ENCODE measurements at places on chromosomes 13 and 19. TPM values are rescaled to one million over a fixed set of nuclear protein-coding genes. Genes with fewer than 3 reads are reported as not detected.
A peak's percentile ranks its signal among the peaks of the same experiment; 100 is the strongest.

DNA sequence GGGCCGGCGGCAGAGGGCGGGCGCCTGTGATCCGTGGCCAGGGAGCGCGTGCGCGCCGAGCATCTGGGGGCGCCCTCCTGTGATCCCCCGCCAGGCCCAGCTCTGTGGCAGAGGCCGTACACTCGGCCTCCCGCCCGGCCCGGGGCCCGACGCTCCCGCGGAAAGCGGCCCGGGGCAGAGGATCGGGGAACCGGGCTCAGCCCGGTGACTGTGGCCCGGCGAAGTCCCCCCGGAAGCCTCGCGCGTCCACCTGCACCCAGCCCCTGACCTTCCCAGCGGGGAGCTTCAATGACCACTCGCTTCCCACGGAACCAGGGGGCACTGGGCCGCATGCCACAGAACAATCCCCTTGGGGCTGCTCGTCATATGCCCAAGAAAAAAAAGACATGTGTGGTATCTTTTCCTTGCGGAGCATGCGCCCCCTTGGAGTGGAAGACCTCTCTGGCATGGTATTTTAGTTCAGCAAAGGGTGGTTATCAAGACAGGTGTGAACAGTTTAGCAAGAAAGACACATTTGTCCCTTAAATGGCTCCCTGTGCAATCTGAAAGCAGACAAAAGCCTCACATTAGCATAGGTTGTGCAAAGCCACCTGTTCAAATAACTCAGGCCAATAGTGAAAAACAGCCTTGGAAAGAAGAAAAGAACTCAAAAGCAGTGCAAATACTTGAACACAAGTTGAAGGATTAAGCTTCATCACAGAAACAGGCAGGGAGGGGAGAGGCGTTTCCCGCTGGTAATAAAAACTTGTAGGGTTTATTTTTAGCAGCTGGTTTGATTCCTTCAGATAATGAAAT is 290.9 kb upstream of the SOX21 start:
- no peaks in the 10 kb centered on the region for H3K36me3 ChIP-seq
- no peak overlapping the region for H3K4me3 ChIP-seq
- no peak for DNase-seq
- no peak overlapping the region for H3K27ac ChIP-seq
- peaks cover 6% of the 10 kb centered on the region for H3K27me3 ChIP-seq

GRCh38 chr19:803099-803561 is 5.9 kb downstream of the PTBP1 start:
- peaks cover 49% of the 10 kb centered on the region for H3K4me1 ChIP-seq
- DNase-seq = no peak
- no peaks in the 10 kb centered on the region for H3K27me3 ChIP-seq
- H3K36me3 ChIP-seq = peaks cover 55% of the 10 kb centered on the region

DNA sequence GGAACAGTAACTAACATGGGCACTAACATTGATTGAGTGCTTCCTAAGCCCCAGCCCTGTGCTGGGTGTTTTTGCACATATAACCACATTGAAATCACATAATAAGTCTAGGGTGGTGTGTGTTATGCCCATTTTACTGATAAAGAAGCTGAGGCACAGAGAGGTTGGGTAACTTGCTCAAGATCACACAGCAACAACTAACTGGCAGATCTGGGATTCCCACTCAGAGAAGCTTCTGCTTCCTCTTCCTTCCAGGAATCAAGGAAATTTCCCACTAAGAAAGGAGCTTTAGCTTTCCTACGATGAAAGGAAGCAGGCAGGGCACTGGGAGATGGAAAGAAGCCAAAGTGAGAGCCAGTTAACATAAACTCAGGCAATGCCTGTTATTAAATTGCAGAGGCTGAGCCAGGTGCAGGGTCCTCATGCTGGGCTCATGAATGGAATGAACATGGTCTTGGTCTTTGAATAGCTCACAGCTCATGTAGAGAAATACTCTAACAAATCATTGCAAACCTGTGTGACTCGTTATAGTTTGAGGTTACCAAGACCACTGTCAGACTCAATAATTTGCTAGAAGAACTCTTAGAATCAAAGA is 10.1 kb downstream of the SSC5D start:
- H3K27me3 ChIP-seq = no peaks in the 10 kb centered on the region
- H3K36me3 ChIP-seq = no peaks in the 10 kb centered on the region
- peaks cover 5% of the 10 kb centered on the region for H3K4me1 ChIP-seq
- no peak overlapping the region for H3K27ac ChIP-seq
- no peak for DNase-seq

GRCh38 chr13:20833900-20834679 is 60.3 kb upstream of the EEF1AKMT1 start:
- H3K27me3 ChIP-seq = no peaks in the 10 kb centered on the region
- H3K4me3 ChIP-seq = no peak overlapping the region
- peaks cover 70% of the 10 kb centered on the region for H3K36me3 ChIP-seq
- DNase-seq = no peak
- no peak overlapping the region for H3K27ac ChIP-seq

Gene RNF225
- polyA plus RNA-seq = not detected

- no peaks in the 10 kb centered on the region for H3K36me3 ChIP-seq
- DNase-seq = no peak
- H3K4me1 ChIP-seq = no peaks in the 10 kb centered on the region
- no peaks in the 10 kb centered on the region for H3K27me3 ChIP-seq
Observed at GRCh38 chr13:22189176-22190048, 518.5 kb downstream of the FGF9 start.

Gene MIPEP
- 8.8 TPM for polyA plus RNA-seq

- DNase-seq = no peak
- no peaks in the 10 kb centered on the region for H3K27me3 ChIP-seq
- H3K4me3 ChIP-seq = no peak overlapping the region
- no peaks in the 10 kb centered on the region for H3K36me3 ChIP-seq
- H3K4me1 ChIP-seq = no peaks in the 10 kb centered on the region
Observed at GRCh38 chr13:45587897-45588296, 27.6 kb downstream of the ERICH6B start.

Gene VMAC
- polyA plus RNA-seq = 3.3 TPM

- H3K27ac ChIP-seq = peak overlapping the region; percentile 44
- no peaks in the 10 kb centered on the region for H3K36me3 ChIP-seq
- H3K27me3 ChIP-seq = no peaks in the 10 kb centered on the region
Observed at GRCh38 chr13:32036126-32036695, 4.6 kb downstream of the FRY start.

Gene ELANE
- 6.7 TPM for polyA plus RNA-seq

DNA sequence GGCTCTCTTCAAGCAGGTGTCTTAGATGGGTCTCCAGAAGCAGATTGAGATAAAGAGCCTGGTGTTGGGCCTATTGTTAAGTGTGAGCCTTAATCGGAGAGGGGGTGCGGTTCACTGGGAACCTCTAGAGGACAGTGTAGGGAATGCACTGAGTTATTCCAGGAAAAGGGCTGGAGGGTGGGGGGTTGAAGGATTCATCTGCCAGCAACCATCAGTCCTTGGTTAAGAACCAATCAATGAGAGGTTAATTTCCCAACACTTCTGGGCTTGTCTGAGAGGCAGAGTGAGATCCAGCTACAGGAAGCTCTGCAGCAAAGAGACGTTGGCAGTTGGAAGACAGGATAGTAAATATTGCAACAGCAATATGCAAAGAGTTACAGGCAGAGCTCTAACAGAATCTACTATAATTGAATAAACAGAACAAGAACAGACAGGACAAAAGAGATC is 28.7 kb downstream of the CYP4F2 start:
- DNase-seq = no peak
- no peak overlapping the region for H3K27ac ChIP-seq

DNA sequence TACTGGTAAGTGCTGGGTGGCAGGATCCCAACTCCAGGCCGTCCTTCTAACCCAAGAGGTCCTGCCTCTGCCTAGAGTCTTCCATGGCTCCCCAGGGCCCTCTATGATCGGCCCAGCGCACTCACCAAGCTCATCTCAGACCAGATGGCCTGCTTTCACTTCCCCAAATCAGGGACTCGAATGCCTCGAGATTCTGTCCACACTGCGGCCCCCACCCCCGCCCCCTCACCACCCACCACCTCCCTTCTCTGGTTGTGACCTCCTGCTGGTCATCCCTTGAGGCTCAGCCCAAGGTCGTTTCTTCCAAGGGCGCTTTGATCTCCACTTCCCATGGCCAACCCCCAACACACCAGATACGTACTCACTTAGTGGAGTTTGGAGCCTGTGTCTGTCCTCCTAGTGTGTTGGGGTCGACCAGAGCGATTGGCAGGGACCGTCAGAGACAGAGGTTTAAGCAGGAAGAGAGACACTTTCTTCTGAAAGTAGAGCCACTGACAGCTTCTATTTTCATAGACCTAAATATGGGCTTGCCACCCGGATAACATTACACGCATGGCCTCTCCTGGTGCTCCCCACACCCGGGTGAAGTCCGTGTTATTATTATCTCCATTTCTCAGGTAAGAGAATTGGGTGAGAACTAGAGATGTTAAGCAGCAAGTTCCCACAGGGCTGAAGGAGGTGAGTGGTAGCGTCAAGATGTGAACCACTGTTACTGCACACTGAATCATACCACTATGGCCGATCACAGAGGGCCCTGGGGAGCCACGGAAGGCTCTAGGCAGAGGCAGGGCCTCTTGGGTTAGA is at the start of gene FCER2:
Gene FCER2 (minus strand): TSS at position 478 of the 804 bp plus-strand sequence. CDS start 2,371 bp downstream, outside the sequence.
- DNase-seq = peak; percentile 85
- no peak within 1 kb of the TSS for H3K4me3 ChIP-seq
- no peaks in the 10 kb centered on the region for H3K27me3 ChIP-seq
- peaks cover 4% of the 10 kb centered on the region for H3K36me3 ChIP-seq

Gene ZFR2
- polyA plus RNA-seq = 0.43 TPM

Gene VRK3
- polyA plus RNA-seq = 20.4 TPM

DNA sequence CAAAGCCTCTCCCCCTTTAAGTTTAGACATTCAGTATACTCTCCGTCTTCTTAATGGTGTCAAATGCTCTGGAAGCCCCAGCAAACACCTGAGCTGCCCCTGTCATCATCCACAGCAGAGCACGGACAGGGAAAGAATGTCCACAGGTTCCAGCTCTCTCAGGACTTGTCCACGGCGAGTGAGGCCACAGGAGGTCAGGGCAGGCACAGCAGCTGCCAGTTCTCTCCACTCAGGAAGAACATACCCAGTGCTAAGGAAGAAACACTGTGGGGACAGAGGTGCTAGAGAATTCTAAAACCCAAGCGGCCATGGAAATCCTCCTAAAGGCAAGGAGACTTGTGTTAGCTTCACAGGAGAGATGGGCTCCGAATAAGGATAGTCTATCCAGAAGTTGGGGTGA is 132.0 kb upstream of the SERP2 start:
- no peak overlapping the region for H3K4me3 ChIP-seq
- H3K27ac ChIP-seq = no peak overlapping the region
- no peaks in the 10 kb centered on the region for H3K4me1 ChIP-seq

GRCh38 chr19:9878511-9879196 is 43.5 kb downstream of the PIN1 start:
- H3K27ac ChIP-seq = no peak overlapping the region
- no peaks in the 10 kb centered on the region for H3K27me3 ChIP-seq
- DNase-seq = no peak
- no peak overlapping the region for H3K4me3 ChIP-seq
- no peaks in the 10 kb centered on the region for H3K4me1 ChIP-seq

DNA sequence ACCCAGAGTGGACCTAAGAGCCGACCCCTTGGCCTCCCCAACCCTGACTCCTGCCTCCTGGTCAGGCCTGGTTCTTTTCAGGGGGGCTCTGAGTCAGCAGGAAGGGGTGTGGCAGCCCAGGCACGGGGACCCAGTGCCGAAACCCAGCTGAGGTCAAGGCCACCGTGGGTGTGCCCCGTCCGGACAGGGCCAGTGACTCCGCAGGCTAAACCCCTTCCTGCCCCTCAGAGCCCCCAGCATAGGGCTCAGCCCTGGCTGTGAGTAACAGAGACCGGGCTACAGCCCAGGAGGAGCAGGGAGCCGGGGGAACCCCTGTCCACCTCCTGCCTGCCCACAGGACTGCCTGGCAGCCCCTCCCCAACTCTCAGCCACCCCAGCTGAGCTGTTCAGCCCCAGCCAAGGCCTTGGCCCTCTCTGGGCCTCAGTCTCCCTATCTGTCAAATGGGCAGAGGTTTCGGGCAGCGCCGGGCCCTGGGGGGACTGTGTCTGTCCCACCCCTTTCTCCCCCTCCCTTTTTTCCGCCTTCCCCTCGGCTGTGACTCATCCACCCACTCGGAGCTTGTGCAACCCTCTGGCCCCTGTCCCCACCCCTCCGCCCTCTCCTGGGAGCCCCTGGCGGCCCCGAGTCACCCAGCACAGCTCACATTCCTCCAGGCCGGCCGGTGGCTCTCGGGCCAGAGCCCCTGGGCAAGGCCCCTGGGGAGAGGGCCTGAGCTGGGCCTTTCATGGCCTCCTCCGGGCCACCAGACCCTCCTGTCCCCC is 8.6 kb downstream of the ZBTB7A start:
- H3K27ac ChIP-seq = peak overlapping the region; percentile 99
- H3K4me3 ChIP-seq = peak overlapping the region; percentile 2
- no peaks in the 10 kb centered on the region for H3K27me3 ChIP-seq

DNA sequence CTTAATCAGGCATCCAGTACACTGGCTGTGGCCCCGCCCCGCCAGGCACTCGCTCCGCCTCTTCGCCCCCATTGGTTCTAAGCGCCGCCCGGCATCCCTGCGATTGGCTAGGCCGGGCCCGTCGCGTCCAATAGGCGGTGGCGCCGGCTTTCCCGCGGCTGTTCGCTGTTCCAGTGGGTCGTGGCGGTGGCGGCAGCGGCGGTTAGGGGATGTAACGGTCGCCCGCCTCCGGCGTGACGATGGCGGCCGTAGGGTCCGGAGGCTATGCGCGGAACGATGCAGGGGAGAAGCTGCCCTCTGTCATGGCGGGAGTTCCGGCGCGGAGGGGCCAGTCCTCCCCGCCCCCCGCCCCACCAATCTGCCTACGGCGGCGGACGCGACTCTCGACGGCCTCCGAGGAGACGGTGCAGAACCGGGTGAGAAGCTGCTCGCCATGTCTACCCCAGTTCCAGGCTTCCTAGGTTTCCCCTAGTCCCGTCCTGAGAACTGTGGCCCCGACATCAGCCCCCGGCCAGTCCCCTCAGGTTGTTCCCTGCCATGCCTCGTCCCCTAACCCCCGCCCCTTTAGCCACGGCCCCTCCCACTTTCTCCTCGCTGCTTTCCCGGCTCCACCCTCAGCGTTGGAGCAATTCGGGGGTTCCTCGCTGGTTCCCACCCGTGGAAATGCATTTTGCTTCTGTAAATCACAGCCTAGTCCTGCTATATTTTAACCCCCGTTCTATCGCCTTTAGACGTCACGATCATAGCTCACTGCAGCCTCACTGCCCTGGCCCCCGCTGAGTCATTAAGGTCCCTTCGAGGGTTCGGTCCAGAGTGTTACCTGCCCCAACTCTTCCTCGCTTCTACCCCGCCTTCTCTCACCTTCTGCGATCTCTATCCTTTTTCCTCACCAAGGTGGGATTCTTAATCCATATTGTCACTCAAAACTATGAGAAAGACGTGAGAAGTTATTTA is at the start of gene WDR62:
Gene WDR62 (plus strand): TSS at position 165 of the 954 bp plus-strand sequence. CDS start 75 bp downstream, at position 240.
- peak; percentile 96 for DNase-seq
- H3K4me3 ChIP-seq = peak within 1 kb of the TSS; percentile 65
- peaks cover 24% of the 10 kb centered on the region for H3K4me1 ChIP-seq
- H3K27ac ChIP-seq = peak within 1 kb of the TSS; percentile 96
- no peaks in the 10 kb centered on the region for H3K27me3 ChIP-seq

- no peaks in the 10 kb centered on the region for H3K27me3 ChIP-seq
- H3K4me3 ChIP-seq = no peak overlapping the region
- no peak overlapping the region for H3K27ac ChIP-seq
- DNase-seq = no peak
- H3K36me3 ChIP-seq = peaks cover 83% of the 10 kb centered on the region
Observed at GRCh38 chr19:5615756-5616327, 6.7 kb downstream of the SAFB2 start.

Gene ZNF415
- 4.8 TPM for polyA plus RNA-seq

Measured in spleen (tissue), 13 donors.